ENCODE measurements at places on chromosomes 13 and 19.

DNA sequence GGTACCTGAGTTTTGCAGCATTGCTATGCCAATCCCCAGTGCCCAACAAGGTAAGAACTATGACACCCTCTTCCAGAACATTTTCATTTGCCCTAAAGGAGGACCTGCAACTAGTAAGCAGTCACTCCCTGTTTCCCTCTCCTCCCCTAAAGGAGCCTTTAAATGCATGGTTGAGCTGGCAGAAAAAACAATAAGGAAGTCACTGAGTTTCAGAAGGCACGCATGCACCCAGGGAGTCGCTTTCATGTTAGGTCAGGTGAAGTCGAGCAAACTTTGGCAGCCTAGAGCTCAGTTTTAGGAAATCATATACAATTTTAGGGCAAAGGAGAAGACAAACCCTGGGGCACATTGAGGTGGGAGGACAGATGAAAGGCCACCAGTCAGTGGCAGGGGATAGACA lies 11.8 kb downstream of the NLRP11 start:
- no peak for DNase-seq

DNA sequence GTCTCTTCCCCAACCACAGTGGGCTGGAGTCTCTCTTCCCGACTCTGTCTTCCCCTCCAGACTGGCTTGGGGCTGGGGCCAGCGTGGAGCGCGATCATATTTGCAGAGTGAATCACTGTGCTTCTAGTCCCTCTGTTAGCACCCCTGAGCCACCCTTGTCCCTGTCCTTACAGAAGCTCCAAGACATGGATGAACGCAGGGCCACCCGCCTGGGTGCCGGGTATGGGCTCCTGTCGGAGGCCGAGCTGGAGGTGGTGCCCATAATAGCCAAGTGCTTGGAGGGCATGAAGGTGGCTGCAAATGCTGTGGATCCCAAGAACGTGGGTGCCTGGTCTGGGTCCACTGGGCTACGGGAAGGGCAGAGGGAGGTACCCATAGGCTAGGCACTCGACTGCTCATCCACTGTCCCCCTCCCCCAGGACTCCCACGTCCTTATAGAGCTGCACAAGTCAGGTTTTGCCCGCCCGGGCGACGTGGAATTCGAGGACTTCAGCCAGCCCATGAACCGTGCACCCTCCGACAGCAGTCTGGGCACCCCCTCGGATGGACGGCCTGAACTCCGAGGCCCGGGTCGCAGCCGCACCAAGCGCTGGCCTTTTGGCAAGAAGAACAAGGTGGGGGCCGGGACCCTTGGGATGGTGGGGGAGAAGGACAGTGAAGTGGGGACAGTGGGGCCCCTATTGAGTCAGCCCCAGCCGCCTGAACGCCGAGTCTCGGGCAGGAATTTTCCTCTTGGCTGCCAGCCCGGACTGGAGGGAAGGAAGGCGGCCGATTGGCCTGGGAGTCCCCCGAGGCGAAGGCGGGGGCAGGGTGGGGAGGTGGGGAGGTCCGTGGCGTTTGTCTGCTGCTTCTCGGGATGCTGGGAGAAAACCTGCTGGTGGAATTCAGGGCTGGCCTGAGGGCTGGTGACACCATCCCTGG lies 5.2 kb downstream of the TRIP10 start:
- no peak for DNase-seq

DNA sequence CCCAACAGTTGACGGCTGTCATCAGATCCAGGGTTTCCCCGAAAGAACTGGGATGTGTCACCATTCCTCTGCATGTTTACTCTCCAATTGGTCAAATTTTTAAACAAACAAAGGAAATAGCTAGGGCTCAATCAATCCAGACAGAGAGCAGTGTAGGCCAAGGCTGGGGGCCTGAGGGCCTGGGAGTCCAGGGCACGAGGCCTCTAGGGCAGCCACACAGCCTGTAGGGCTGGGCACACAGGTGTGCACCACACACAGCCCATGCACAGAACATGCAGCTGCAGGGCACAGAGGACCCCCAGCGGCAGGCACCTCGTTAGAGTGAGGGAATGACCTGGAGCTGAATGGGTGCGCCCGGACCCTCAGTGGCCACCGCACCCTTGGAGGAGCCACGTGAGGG lies 9.5 kb downstream of the MIER2 start:
- DNase-seq = no peak

- no peak for DNase-seq
These were observed 422.1 kb downstream of the COG6 start for GRCh38 chr13:40077396-40078027.
